Activated T-helper 9 cell treated with anti-CD3 and anti-CD28 coated beads, Interleukin-2, amount 50 U/mL, for 16 hours (primary cell): ENCODE measurements at places on chromosomes 5 and 9.

DNA sequence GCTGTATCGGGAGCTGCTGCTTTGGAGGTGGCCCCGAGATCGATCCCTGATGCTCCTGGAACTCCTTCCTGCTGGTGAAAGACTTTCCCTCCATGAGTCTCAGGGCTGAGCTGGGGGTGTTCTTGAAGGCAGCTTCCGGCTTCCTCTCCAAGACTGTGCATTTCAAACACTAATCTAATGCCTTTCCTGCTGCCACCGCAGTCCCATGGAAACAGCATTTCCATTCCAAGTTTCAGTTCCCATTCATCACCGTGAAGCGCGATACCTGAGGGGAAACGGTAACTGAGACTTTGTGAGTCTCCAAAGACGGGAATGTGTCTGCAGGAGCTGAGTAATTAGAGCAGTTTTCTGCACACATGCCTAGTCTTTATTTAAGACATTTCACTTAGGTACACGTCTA is 230.1 kb downstream of the PAX5 start:
- DNase-seq: no peak

- no peak for DNase-seq
Observed at GRCh38 chr5:144436007-144436406, 265.3 kb downstream of the KCTD16 start.

DNA sequence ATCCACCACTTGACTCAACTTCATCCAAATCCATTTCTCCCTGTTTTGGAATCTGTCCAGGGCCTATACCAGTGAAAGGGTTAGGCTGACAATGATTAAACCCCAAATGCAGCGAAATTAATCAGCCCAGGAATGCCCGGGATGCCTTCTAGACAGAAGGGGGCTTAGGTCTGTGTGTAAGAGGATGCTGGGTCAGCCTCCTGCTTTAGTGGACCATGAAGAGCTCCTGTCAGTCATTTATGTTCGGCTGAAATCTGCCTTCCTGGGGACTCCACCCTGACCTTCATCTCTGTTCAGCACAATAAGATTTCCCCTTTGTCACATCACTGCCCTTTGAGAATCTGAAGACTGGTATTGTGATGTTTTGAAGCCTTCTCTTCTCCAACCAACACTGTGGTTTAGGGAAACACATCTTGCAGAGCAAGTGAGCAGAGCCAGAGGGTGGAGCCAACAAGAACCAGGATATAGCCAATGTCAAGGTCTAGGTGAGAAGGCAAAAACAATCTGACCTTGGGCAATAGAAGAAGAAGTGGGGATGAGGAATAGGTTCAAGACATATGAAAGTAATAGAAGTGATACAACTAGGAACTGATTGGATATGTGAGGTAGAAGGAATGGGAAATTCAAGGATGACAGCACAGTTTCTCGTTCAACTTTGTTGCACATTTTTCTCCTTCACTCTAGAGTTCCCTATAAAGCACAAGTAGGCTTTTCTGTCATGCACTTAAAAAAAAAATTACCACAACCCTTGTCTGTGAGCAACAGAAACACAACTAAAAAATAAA is 234.4 kb downstream of the ARHGAP26 start:
- DNase-seq: no peak

DNA sequence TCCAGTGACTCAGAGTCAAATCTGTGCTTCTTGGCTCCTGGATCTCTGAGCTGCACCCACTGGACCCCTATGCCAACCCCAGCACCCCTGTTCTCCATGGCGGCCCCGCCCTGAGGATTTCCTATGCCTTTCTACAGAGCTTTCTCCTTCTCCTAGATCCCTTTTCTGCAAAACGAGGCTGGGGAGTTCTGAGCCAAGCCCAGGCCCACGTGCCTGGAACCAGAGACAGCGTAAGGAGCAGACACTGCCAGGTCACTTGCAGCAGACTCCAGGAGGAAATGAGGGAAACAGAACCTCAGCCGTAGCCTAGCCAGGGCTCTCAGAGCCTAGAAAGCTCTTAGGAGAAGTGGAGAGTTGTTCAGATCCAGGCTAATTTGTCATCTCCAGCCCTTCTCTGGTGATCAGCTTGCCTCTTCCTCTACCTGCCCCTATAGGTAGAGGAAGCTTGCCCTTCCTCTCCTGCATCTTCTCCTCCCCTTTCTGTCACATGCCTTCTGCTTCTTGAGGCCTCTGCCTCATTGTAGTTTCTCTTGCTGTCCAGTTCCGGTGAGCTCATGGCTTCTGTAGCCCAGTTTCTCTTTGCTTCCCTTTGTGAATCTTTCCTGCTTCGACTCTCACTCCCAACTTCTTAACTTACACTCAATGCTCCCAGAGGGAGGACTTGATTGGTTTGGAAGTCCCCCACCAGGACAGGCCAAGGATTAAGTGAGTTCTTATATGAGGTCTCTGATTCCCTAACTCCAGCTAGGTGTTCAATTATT is 163.4 kb downstream of the RGS3 start:
- no peak for DNase-seq

DNA sequence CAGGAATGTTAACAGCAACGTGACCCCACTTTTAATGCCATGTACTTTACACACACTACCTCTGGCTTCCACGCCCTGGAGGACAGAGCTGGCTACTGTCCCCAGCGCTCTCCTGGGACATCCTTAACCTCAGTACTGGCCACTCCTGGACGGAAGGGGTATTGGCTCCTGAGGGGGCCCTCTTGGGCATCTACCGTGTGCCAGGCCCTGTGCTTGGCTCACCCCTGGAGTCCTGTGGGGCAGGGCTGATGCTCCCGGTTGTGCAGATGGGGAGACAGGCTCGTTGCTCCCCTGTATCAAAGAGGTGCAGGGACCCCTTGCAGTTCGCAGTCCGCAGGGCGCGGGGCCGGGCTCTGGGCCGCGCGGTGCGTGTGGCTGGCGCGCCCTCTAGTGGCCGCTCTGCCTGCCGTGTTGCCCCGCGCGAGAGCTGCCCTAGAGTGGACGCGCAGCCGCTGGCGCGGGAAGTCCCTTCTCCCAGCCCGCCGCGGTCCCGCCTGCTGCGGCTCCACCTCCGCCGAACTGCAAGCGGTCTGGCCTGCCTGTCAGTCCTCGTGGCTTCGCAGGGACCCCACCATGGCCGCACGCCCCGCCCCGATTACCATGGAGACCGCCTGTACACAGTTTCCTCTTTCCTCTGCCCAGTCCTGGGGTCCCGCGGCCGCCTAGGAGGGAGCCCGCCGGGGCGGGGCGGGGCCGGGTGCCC is at the start of gene WDR38:
Gene WDR38 (plus strand): TSS at position 632 of the 703 bp plus-strand sequence. CDS start 72 bp downstream, outside the sequence.
- peak; percentile 74 for DNase-seq

DNA sequence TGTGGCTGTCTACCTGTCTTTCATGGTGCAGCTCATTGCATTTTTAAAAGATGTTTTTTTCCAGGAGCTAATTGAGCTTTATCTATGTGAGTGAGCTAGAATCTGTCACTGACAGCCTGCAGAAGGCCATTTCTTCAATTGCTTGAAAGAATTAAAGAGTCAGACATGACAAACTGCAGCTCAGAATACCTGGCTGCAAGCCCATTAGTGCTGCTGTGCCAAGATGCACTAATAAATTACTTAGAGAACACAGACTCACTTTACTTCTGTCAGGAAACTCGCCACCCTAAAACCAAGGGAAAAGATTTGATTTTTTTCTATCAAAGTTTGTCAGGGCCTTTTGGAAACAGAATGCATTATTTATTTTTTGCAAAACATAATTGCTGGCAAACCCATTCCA is 368.3 kb downstream of the CAAP1 start:
- no peak for DNase-seq

DNA sequence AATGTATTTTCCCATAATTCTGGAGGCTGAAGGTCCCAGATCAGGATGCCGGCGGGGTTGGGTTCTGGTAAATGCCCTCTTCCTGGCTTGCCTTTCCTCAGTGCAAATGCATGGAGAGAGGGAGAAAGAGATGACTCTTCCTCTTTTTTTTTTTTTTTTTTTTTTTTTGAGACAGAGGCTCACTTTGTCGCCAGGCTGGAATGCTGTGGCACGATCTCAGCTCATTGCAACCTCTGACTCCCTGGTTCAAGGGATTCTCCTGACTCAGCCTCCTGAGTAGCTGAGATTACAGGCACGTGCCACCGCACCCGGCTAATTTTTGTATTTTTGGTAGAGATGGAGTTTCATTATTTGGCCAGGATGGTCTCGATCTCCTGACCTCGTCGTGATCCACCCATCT is 300.0 kb upstream of the TAS2R1 start:
- no peak for DNase-seq

DNA sequence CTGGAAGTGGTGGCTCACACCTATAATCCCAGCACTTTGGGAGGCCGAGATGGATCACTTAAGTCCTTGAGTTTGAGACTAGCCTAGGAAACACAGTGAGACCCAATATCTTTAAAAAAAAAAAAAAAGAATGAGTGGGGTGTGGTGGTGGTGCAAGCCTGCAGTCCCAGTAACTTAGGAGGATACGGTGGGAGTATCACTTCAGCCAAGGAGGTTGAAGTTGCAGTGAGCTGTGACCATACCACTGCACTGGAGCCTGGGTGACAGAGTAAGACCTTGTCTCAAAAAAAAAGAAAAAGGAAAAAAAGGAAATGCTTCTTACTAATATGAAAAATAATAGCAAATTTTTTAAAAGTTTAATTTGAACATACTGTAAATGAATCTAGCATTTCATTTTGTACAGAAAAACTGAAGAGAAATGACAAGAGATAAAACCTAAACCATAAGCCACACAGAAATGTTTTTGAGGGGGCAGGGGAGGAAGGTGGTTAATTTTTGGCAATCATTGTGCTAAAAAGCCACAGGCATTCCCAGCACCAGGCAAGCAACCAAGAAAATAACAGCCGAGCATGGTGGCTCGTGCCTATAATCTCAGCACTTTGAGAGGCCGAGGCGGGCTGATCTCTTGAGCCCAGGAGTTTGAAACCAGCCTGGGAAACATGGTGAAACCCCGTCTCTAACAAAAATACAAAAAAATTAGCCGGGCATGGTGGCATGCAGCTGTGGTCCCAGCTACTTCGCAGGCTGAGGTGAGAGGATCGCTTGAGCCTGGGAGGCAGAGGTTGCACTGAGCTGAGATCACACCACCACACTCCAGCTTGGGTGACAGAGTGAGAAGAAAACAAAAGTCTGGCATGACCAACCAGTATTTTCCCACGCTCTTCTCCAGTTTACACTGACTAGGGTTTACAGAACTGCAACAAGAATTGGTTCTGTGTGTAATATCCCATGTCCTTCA is 114.5 kb upstream of the NR5A1 start:
- no peak for DNase-seq

GRCh38 chr5:20554001-20554400 is 566.0 kb upstream of the CDH18 start:
- DNase-seq: no peak

DNA sequence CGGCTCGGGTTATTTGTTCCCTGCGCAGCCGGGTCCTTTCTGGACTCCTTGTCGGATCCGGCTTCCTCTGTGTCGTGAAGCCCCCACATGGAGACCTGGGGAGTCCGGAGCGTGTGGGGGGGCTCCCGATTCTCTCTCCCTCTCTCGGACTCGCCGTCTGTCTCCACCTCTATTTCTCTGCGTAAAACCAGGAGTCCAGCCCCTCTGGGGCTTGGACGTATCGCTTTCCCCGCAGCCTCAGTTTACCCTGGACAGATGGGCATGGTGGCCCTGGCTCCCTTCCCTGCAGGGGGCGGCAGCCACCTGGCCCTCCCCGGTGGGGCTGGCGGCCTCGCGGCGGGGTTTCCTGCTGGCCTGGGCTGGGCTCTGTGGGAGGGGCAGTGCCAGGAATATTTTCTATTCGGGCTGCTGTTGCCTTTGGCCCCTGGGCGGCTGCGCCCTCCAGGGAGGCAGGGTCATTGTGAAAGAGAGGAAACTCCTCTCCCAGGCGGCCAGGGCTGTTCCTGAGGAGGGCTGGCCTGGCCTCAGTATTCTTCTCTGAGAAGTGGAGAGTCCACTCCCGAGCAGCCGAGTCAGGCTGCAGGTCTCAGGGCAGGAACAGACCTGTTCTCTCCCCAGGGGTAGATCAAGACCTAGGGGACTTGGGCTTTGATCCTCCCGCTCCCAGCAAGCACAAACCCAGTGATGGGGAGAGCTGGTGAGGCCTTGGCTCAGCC is 665 bp downstream of the ASS1 start:
- DNase-seq: no peak

DNA sequence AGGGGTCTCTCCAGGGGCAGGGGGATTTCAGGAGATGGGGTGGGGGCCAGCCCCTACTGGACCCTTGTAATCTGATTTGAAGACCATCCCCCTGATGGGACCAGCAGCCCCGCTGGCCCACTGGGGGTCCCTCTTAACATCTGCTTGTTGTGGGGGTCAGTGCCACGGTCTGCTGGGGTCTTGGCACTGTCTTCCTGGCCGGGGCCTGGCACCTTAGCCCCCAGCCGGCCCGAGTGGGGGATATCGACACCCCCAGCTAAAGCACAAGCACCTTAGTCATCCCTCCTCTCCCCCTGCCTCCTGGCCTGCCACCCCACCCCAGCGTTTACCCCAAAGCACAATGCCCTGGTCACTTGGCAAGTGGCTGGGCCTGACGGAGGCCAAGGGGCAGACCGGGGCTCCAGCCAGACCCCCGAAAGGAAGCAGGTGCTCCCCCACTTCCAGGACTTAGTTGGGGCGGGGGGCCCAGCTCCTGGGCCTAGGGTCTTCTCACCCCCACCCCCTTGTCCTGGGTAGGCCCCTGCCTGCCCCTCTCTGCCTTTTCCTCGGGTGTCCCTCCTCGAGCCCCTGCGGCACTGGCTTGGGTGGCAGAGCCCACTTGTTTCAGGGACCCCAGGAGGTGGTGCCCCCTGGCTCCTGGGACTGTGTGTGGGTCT is 1.4 kb upstream of the NFX1 start:
- DNase-seq: no peak

GRCh38 chr9:22005021-22005701 is 3.9 kb downstream of the CDKN2B start:
- no peak for DNase-seq

- DNase-seq: no peak
Observed at GRCh38 chr9:124766815-124767554, 4.1 kb downstream of the NR6A1 start.

DNA sequence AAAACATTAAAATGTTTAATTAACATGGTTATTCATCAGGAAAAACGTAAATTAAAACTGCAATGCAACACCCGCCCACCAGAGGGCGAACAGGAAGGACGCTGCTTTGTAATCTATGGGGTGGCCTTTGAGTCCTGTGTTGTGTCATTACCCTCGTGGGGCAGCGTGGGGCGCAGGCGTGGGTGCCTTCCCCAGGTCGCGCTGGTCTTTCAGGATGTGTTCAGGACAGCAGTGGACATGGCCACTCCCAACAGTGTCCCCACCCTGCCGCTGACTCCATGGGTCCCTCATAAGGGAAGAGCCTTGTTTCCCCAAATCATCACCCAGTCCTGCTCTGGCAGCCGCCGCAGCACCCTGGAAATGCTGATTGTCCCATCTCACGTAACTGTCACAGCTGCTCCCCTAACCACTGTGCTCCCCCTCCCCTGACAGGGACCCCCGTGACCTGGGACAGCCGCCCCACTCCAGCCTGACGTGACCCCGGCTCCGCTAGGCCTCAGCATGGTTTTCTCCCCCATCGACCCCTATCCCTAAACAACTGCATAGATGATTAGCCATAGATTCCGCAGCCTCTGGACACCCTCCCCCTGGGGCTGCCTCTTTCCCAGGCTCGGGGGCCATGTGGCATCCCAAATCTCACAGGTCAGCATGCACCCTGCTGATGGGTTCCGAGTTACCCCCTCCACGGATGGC is 36.4 kb downstream of the GLT6D1 start:
- peak; percentile 15 for DNase-seq

- no peak for DNase-seq
Observed at GRCh38 chr5:174816858-174817257, 92.5 kb downstream of the MSX2 start.

- DNase-seq: no peak
Observed at GRCh38 chr5:102771435-102771834, 16.3 kb downstream of the PAM start.
